ENCODE measurements at places on chromosomes 7 and 10. TPM values are rescaled to one million over a fixed set of nuclear protein-coding genes. Genes with fewer than 3 reads are reported as not detected.

- no peak for DNase-seq
Observed at GRCh38 chr10:102409604-102410428, 8.8 kb downstream of the PSD start.

GRCh38 chr7:65923316-65923715 lies 50.4 kb downstream of the VKORC1L1 start:
- DNase-seq: no peak

DNA sequence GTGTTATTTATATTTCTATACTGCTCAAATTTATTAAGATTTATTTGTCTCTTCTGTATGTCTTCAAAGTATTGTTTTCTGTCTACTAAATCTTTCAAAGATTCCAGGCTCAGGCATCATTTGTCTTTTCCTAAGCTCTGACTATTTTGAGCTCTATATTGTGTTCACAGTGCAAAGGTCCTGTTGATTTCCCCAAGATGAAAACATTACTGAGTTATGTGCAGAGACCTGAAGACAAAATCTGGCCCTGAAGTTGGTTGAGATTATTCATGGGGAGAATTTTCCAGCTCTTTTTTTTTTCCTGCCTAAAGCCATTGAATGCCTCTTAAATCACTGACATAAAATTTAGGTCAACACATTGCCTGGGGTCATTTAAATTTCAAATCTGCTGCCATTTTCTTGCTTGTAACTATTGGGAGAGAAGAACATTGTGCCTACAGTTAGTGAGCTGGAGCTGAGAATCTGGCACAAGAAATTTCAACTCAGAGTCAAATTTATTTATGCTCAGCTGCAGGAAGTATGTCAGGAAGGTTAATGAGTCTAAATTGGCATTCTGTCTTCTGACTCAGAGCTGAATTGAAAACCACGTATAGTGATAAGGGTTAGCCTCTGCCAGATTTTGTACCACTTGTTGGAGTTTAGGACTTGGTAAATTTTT lies 31.6 kb downstream of the CSTF2T start:
- no peak for DNase-seq

DNA sequence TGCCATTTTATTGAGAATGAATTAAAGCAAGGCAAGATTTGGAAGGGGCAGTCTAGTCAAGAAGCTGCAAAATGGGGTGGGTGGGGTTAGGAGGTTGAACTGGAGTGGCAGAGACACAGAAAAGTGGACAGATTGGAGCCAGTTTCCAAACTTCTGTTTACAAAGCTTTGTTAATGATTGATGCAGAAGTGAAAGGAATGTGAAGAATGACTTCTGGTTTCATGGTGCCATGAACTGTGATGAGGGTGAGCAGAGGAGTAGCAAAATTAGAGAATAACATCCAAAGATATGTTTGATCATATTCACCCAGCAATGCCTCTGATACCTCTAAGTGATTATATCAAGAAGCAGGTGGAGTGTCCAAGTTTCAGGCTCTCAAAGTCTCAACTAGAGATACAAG lies 1118.0 kb upstream of the C7orf33 start:
- no peak for DNase-seq

GRCh38 chr10:21493784-21494183 lies 31.7 kb downstream of the SKIDA1 start:
- no peak for DNase-seq

- no peak for DNase-seq
Observed at GRCh38 chr7:15848362-15848761, 161.9 kb upstream of the MEOX2 start.

GRCh38 chr10:37865264-37865663 lies 7.9 kb upstream of the ZNF248 start:
- DNase-seq: no peak

Gene TMEM196
- total RNA-seq: not detected

Gene EPDR1
- total RNA-seq: 36.7 TPM

Gene OR6V1
- total RNA-seq: not detected

Gene TAS2R16
- not detected for total RNA-seq

Gene EFCAB10
- not detected for total RNA-seq

Gene ADCYAP1R1
- 6.0 TPM for total RNA-seq

Gene INPP5A
- 108 TPM for total RNA-seq

Measured in left ventricle myocardium superior (tissue), 1 donor.